ENCODE measurements at places on chromosomes 3 and 15. TPM values are rescaled to one million over a fixed set of nuclear protein-coding genes. Genes with fewer than 3 reads are reported as not detected.

DNA sequence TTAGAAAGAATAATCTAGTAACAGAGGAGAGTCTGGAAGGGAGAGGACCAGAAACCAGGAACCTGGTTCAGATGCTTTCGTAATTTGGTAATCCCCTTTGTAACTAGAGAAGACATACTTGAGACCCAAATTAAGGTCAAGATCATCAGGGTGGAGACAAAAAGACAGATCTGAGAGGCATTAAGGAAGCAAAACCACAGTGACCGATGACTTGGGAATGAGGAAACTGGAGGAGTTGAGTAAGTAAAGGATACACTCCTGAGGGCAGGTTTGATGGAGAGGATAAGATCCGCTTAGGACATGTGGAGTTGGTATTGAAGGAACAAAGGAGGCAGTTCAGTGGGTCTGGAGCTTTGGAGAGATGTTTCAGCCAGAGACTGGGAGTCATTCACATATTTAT is 23.6 kb upstream of the BCL2A1 start:
- no peak overlapping the region for H3K27ac ChIP-seq
- no peaks in the 10 kb centered on the region for H3K27me3 ChIP-seq
- no peak for DNase-seq
- no peaks in the 10 kb centered on the region for H3K4me1 ChIP-seq
- no peaks in the 10 kb centered on the region for H3K36me3 ChIP-seq

- no peaks in the 10 kb centered on the region for H3K36me3 ChIP-seq
- DNase-seq: no peak
- no peaks in the 10 kb centered on the region for H3K4me1 ChIP-seq
- no peak overlapping the region for H3K4me3 ChIP-seq
Observed at GRCh38 chr3:196810963-196811581, 56.6 kb upstream of the SENP5 start.

DNA sequence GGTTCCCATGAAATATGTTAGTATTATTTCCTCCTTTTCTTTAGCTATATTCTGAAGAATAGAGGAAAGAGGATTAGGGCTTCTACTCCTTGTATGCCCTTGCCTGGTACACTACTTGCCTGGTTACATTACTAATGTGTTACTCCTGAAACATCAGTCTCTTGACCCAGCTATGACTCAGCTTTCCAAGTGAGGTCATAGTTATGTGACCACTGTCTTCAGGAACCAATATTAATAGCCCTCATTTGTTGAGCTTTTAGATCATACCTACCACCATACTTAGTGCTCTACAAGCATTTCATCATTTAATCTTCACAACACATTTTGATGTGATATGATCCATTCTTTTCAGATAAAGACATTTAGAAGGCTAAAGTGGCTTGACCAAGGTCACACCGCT is 60.3 kb downstream of the CMSS1 start:
- no peak for DNase-seq
- no peaks in the 10 kb centered on the region for H3K27me3 ChIP-seq
- H3K4me1 ChIP-seq: no peaks in the 10 kb centered on the region

DNA sequence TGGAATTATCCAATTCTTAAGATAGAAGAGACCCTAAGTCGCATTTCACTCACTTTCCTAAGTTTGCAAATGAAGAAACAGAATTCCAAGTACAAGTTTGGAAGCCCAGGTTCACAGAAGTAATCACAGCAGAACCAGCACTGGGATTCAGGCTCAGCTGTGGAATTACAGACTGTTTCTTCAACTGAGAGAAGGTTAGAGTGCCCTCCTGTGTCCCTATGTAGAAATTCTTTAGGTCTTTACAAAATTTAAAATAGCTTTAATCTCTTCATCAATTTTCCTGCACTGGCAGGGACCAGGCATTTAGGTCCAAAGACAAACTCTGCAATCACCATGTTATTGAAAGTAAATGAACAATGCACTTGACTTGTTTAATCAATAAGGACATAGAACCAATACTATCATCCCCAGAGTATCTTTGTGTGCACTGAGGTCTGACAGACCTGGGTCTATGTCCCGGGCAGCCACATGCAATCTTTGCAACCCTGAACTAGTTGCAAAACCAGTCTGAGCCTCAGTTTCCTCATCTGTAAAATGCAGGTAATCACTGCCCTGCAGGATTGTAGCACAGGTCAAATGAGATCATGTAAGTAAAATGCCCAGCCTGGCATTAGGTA is 96.3 kb upstream of the ZBED2 start:
- no peaks in the 10 kb centered on the region for H3K4me1 ChIP-seq
- no peak for DNase-seq
- no peak overlapping the region for H3K4me3 ChIP-seq
- H3K27me3 ChIP-seq: no peaks in the 10 kb centered on the region
- no peak overlapping the region for H3K27ac ChIP-seq

DNA sequence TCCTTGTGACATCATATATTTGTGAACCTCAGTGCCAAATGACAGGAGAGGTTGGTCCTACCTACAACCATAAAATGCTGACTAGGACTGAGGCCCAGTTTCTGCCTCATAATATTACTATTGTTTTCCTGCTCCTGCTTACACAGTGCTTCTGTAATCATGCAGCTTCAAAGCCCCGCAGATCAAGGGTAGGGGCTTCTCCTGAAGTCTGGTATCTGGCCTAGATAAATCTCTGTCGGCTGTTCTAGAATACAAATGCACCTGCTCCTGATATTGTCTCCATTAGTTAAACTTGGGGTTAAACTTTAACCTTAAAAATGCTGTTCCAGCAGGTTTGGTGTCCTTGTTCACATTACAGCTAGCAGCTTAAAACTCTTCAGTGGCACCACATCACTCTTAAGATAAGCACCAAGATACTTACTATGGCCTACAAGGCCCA is 552.4 kb downstream of the TUSC7 start:
- no peak overlapping the region for H3K4me3 ChIP-seq
- H3K4me1 ChIP-seq: no peaks in the 10 kb centered on the region
- no peak overlapping the region for H3K27ac ChIP-seq
- no peaks in the 10 kb centered on the region for H3K27me3 ChIP-seq
- no peaks in the 10 kb centered on the region for H3K36me3 ChIP-seq

DNA sequence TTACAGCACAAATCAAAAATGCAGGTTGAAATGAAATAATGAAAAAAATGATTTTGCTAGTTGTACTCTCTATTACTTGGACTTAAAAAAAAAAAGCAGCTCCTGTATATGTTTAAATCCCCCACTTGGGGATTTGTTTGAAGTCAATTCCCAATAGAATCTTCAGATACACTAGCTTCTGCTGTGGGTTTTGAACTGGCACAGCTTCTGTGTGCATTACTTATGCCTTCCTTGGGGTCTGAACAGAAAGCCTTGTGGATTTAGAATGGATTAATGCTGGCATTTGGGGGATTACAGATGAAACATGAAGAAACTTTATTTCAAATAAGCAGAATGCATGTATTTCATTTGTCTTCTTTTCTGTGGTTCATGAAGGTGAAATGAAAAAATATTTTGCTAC is 513.2 kb upstream of the TBL1XR1 start:
- H3K36me3 ChIP-seq: no peaks in the 10 kb centered on the region
- no peak for DNase-seq
- no peaks in the 10 kb centered on the region for H3K27me3 ChIP-seq
- no peaks in the 10 kb centered on the region for H3K4me1 ChIP-seq
- H3K27ac ChIP-seq: no peak overlapping the region

BCL2A1 gene
- not detected for total RNA-seq

TMEM207 gene
- total RNA-seq: not detected

WDR93 gene
- not detected for total RNA-seq

POLR2M gene
- total RNA-seq: 141 TPM

GOLGA8R gene
- 4.9 TPM for total RNA-seq

ZDHHC19 gene
- not detected for total RNA-seq
